Kidney epithelial cell (primary cell): ENCODE measurements at places on chromosomes 3 and 15. TPM values are rescaled to one million over a fixed set of nuclear protein-coding genes. Genes with fewer than 3 reads are reported as not detected.

Gene FAM81A
- 0.75 and 2.2 TPM in 2 replicates for total RNA-seq

DNA sequence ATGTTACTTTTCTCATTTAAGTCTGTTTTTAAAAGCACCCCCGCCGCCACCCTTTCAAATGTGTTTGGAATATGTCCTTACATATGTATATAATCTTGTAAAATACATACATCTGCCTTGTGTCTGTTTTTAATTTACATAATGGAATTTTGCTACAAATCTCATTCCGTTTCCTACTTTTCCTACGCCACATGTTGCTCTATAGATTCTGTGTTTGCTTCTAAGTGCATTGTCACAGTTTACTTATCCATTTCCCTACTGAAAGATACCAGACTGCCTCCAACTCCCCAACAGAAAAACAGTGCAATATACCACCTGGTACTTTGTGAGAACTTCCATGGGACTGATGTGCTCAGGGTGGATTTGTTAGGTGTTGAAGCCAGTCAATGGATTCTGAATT lies 70.2 kb downstream of the ABHD5 start:
- DNase-seq = no peak

DNA sequence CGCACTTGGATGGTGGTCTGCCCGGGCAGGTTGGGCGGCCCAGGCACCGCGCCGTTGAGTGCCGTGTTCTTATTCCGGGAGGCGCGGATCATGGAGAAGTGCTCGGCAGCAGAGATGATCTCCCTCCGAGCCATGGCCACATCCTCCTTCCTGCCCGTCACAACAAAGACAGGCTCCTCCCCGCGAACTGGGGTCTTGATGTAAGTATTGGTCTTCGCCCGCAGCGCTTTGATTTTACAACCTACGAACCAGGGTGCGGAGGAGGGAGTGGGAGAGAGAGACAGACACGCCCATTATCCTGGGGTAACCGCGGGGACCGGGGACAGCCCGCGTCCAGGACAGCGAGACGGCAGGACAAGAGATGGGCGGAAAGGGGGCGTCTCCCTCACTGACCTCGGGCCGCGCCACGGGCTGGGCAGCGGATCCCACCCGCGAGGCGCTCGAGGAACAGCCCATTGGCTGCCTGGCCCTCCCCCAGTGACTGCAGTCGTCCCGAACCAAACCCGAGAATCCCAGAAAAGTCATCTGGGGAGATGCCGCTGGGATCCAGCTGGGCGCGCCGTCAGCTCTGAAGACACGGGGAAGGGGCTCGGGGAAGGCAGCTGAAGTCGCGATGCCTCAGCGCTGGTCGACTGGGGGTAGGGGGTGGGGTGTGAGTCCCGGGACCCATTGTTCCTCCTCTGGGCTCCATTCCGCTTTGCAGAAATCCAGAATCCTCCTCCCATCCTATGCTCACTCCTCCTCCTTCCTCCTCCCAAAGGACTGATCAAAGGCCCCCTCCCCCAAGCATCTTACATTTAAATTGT lies 1.2 kb downstream of the MEX3B start:
- DNase-seq = no peak

DNA sequence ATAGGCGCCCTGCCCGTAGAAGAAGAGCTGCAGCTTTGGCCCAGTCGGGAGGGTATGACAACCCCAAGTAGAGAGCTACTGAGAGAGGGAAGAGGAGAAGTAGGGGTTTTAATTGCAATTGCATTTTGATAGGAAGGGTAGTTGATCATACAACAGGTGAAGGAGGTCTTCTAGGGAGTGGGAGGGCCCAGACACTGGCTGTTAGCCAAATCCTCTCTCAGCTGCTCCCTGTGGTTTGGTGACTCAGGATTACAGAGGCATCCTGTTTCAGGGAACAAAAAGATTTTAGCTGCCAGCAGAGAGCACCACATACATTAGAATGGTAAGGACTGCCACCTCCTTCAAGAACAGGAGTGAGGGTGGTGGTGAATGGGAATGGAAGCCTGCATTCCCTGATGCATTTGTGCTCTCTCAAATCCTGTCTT lies 408.9 kb upstream of the THBS1 start:
- peak; percentile 92 for DNase-seq

- no peak for DNase-seq
Observed at GRCh38 chr3:124997303-124998246, 58.2 kb downstream of the HEG1 start.

- DNase-seq = no peak
Observed at GRCh38 chr3:71587958-71588357, 4.4 kb upstream of the FOXP1 start.

- no peak for DNase-seq
Observed at GRCh38 chr3:150627557-150627956, 24.4 kb downstream of the SELENOT start.

DNA sequence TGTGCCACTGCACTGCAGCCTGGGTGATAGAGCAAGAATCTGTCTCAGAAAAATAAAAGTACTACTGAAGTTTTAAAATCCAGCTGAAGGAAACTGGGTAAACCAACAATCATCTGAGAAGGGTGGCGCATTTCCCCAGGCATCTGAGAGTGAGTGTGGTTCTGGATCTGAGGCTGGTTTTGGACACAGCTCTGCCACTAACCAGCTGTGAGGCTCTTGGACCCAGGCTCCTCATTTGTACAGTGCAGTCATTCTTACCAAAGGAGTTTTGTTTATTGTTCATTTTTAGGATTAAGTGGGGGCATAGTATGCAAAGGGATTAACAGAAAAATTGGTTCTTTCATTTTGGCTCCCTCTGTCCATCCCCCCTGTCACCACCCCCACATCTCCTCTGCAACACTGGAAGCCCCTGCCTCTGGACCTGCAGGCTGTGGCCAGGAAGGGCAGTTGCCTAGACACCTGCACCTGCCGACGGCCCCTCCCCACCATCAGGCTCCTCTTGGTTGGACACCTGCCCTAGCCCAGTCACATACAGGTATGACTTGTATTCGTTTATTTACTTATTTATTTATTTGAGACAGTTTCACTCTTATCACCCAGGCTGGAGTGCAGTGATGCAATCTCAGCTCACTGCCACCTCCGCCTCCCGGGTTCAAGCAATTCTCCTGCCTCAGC lies 8.8 kb downstream of the NUP210 start:
- no peak for DNase-seq

Gene LNP1
- 1.6 and 2.3 TPM in 2 replicates for total RNA-seq

- no peak for DNase-seq
Observed at GRCh38 chr3:187759601-187760000, 14.3 kb upstream of the BCL6 start.

DNA sequence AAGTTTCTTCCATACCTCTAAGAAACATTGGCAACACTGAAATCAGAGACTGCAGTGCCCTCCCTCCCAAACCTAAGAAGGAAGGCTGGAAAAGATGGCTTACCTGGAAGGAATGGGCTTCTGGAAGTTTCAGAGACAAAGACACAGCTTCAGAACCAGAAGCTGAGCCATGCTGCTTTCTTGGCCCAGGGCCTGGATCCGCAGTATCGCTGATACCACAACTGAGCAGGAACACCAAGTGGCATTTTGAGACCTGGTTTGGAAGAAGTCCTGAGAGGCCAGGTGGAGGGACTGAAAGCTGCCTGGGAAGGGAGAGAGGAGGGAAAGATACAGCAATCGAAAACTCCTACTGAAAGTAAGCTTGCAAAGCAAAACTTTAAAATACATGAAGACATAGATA lies 19.8 kb downstream of the GPR160 start:
- DNase-seq = no peak

DNA sequence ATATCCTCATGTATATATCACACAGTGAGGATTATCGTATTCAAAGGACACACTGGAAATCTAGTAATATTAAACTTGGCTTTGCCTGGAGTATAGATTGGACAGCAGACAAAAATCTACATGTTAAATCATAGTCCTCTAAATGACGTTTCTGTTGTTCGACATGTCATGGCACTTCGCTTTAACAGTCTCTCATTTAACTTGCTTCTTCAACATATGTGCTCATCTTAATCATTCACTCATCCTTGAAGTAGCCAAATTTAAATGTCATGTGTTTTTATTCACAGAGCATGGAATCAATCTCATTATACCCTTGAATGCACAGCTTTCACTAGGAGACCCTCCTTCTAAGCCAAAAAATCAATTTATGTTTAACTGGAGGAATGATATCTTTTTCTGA lies 417.0 kb upstream of the CNTN6 start:
- no peak for DNase-seq

Gene GADL1
- not detected in 2 replicates for total RNA-seq

Gene IGDCC3
- total RNA-seq = 0.13 and 0.27 TPM in 2 replicates

Gene LEKR1
- total RNA-seq = 1.0 and 2.3 TPM in 2 replicates

DNA sequence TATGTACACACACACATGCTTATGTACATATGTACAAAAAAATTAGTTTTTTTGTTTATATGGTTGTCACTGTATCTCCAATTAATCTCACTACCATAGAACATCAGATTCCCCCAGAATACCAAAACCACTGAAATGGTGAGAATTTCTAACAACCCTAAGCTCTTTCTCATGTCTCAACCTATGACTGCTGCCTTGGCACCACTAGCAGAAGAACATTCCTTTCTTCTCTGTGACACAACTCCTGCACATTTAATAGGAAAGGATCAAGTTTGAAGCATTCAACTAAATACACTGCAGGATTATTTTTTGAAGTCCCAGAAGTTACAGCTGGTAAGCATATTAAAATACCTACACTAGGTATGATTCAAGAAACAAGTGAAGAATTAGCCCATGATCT lies 109.6 kb downstream of the FAM174B start:
- DNase-seq = no peak

- DNase-seq = no peak
Observed at GRCh38 chr3:9079676-9080075, 116.4 kb upstream of the RAD18 start.

- DNase-seq = no peak
Observed at GRCh38 chr3:152104847-152105415, 163.8 kb upstream of the MBNL1 start.

DNA sequence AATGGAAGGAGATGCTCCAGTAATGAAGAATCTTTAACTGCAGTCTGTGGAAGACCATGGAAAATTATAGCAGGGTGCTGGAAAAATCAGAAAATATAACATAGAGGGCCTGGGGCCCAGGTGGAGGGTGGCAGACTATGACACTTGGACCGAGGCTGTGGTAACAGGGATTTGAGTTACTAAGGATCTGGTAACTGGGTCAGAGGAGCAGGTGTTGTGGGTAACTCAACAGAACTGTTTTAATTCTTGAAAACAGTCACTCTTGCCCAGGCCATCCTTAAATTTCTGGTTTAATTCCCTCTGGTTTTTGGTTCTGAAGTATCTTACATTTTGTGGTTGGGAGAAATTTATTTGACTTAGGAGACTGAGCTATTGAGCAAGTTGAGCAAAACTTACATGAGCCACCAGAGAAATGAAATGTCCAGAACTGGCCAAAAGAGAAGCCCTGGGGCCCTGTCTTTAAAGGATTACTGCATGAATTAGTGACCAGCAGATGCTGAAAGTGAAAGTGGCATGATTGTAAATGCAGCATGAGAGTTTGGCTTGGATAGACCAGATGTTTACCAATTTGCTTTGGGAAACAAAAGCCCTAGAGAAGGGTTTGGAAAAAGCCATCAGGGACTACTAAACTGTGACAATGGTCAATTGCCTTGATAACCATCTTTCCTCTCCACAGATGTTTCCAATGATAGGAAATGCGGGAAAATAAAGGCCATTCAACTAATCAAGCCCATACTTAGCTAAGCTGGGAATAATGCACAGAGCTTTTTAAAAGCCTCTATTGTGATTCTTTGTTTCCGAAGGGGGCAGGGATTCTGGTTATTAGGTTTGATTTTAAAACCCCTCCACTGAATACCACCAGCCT lies 374.9 kb upstream of the TGFBR2 start:
- no peak for DNase-seq

Gene CPN2
- not detected in 2 replicates for total RNA-seq

Gene RIOX2
- 21.5 and 22.0 TPM in 2 replicates for total RNA-seq

DNA sequence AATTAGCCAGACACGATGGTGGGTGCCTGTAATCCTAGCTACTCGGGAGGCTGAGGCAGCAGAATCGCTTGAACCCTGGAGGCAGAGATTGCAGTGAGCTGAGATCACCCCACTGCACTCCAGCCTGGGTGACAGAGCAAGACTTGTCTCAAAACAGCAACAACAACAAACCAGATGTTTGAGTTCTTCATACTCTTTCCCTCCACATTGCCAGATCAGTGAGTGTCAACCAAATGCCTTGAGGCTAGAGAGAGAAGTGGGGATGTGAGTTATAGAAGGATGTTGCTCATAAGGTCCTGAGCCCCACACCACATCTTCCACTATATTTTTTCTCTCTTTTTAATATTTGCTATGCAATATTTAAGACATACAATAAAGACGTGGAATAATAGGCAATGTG lies 19.8 kb downstream of the MAPKBP1 start:
- DNase-seq = no peak

Gene KCNMB3
- 0.96 and 1.9 TPM in 2 replicates for total RNA-seq

Gene SLC6A20
- total RNA-seq = 0.75 and 1.4 TPM in 2 replicates

- peak; percentile 18 for DNase-seq
Observed at GRCh38 chr3:197889204-197889930, 60.6 kb upstream of the RPL35A start.

Gene SLC6A1
- not detected in 2 replicates for total RNA-seq

Gene MST1R
- total RNA-seq = 6.5 and 8.2 TPM in 2 replicates

GRCh38 chr3:6444888-6445658 lies 415.8 kb upstream of the GRM7 start:
- DNase-seq = no peak

Gene ELL3
- 1.3 and 3.5 TPM in 2 replicates for total RNA-seq

- no peak for DNase-seq
Observed at GRCh38 chr3:124833710-124834332, 53.3 kb downstream of the ITGB5 start.

Gene MKRN3
- total RNA-seq = 3.0 and 3.1 TPM in 2 replicates

Gene COLQ
- 0.13 and 0.41 TPM in 2 replicates for total RNA-seq

GRCh38 chr3:66299891-66300290 lies 79.1 kb downstream of the SLC25A26 start:
- DNase-seq = no peak

DNA sequence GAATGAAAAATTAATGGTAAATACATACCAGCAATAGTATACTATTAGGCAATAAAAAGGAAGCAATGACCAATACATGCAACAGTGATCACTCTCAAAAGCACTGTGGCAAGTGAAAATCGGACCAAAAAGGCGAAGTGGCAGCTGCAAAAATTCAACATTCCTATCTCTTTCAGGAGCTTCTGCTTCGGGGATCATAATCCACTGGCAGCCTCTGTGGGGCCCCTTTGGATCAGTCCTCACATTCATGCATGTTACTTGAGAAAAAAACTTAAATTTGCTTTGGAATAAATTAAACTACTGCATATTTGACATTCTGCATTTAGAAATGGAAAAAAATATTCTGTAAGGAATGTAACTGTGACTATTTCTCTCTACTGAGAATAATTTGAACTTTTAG lies 425.6 kb downstream of the NR2F2 start:
- DNase-seq = no peak

DNA sequence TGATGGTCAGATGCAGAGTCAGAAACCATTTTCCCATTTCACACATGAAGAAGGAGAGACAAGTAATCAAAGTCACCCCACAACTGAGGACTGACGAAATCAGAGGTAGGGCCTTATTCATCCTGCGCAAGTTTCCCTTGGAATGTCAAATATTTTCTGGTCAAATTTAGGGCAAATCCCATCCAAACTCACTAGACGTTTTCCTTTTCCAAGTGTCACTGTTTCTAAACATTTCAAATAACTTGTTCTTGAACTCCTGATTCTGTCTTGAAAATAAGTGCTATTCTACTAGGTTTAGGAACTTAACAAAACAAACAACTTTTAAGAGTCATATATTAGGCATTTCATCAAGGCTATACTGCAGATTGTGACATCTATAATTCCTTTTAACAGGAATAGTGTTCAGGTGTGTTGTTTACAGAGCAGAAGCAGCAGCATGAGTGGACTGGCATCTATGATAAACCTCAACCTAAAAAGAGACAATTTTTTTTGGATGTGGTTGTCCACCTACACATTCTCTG lies 40.7 kb downstream of the SUMF1 start:
- DNase-seq = no peak

GRCh38 chr3:141178026-141178425 lies 53.6 kb upstream of the PXYLP1 start:
- DNase-seq = no peak
